ENCODE measurements at places on chromosomes 5 and 9.

- no peak for DNase-seq
Measured at GRCh38 chr5:72487177-72487576, 20.0 kb downstream of the ZNF366 start.

GRCh38 chr5:16540421-16540820 is 74.8 kb upstream of the ZNF622 start:
- DNase-seq, result no peak

DNA sequence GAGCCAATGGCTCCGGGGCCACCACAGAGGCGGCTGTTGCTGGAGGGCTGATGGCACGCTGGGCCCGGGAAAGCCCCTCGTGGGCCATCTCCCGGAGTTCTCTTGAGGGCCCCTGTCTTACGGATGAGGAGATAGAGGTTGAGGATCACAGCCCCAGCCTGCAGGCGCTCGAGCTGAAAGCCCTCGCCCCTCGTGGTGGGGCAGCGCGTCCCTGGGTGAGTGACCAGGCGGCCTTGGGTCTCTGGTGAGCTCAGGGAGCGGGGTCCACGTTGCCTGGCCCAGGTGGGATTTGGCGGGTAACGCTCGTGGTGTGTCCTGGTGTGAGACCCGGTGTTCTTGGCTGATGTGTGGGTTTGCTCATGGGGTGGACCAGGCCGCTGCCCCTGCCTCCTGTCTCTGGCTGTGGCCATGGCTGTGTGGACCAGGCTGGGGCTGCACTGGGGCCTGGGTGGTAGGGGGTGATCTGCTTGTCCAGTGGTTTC is 38.9 kb downstream of the RXRA start:
- DNase-seq, result no peak

DNA sequence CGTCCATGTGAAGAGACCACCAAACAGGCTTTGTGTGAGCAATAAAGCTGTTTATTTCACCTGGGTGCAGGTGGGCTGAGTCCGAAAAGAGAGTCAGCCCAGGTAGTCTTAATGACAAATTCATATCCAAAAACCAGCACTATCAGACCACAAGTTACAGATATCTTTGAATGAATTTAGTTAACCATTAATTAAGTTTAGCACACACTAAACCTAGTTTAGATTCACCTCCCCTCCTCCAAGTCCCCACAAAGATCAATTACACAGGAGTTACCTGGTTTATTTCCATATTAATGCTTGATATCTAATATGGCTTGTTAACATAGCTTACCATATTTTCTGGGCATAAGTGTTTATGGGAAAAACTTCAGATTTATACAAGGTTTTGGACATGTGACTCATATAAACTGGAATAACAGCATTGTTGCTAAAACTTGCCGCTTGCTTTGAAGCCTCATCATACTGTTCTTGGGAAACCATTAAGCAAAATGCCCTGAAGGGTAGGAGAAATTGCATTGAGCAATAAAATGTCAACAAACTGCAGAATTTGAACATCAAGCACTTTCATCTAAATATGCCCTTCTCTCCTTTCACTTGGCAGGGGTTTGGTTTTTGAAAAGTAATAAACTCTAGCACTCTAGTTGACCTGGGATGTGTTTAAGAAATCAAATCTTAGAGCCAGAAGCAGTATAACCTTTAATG is 166.9 kb downstream of the SNCAIP start:
- DNase-seq, result no peak

DNA sequence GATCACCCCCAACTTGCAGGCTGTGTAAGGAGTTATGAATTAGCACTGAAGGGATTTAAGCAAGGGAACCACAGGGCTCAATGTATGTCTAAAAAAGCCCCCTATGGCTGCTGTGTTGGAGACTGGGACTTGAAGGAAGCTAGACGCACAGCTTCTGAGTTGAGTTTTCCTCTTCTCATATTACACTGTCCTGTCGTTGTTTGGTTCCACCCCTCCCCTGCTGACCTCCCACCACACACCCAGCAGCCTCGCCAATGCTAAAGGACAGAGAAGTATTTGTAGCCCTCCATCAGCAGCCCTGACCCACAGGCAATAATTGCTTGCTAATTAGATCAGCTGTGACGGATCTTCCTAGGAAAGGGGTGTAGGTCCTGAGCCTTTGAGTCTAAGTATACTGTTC is 15.1 kb upstream of the CARTPT start:
- DNase-seq, result no peak

DNA sequence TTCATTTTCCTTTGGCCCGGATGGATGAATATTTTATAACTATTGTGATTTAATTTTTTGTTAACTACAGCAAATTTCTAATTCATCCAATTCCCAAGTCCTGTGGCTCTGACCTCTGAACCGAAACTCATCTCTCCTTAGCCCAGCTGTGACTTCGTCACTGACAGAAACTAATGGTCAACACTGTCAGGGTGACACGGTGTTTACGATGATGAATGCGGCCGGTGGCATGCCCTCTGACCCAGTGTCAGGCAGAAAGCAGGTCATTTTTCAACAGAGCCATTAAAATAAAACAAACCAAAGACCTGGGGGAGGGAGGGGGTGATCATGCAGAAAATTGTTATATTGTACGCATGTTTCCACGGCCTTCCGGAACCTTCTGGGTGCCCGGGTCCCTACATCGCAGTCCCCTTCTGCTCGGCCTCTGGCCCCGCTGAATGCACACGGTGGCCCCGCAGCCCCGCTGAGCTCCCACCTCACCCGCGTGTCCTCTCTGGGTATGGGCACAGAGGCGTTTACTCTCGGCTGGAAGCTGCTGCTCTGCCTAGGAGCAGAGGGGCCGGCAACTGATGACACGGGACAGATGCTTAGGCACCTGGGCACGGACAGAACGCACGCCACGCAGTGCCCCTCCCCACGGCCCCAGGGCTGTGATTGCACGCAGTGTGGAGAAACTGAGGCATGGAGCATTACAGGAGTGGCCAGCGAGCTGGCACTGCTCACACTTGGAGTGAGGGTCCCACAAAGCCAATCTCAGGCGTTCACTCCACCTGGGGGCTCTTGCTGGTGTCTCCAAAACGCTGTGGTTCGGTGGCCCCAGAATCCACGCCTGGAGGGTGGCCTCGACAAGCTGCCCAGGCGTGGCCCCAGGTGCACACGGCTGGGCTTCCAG is 8.1 kb downstream of the CCDC187 start:
- DNase-seq, result no peak

- DNase-seq, result peak; percentile 42
Measured at GRCh38 chr9:37390759-37391158, 31.7 kb upstream of the GRHPR start.
